Nephron progenitor cell (in vitro differentiated cells): ENCODE measurements at places on chromosomes 6 and 20.

DNA sequence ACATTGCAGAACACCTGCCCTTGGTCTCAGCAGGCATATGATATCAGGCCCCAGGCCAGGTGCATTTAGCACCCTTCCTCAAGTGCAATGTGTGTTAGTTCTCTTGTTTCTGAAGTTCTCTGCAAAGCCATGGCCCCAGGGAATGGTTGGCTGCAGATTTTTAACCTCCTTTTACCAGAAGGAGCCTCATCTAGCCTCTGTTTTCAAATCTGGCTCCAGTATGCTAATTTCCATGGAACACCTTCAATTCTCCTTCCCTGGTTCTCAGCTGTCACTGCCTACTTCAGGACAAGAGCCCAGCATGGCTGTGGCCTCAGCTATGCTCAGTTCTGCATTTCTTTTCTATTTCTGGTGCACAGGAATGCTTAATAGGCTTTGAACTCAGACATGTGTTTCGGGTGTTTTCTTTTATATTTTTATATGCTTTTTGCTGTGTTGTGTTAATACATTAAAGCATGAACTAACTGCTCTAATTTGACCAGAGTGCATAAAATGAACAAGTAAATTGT lies 51.6 kb upstream of the OGFRL1 start:
- peaks cover under 1% of the 10 kb centered on the region for H3K36me3 ChIP-seq
- H3K4me1 ChIP-seq: no peaks in the 10 kb centered on the region
- no peak for DNase-seq
- no peak overlapping the region for H3K27ac ChIP-seq

DNA sequence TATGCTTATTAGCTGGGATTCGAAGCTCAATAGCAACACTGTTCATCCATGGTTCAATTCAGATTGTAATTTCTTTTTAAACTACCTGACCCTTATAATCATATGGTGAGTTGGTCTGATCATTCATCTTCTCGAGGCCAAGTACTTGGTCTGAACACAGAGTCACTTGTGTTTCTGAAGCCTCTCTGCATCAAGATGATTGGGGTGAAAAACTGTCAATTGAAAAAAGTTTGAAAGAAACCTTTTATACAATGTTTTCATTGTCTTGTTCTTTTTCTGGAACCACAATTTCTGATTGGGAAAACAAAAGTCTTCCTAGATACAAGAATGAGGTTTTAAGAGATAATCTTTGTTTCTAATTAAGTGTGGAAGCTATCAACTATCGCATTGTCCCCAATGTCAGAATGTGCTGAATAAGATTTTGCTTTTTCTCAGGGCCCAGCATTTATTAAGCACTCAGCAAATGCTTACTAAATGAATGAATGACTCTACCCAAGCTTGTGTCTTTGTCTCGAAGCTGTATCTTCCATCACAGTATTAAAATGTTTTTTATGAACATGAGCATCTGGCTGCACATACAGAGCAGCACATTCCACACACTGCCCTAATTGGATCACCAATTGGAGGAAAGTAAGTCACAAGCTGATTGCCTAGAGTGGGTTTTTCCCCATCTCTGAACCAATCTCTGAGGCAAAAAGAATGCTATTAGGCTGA lies 45.0 kb upstream of the MOXD1 start:
- no peak for DNase-seq
- H3K4me3 ChIP-seq: no peak overlapping the region
- no peaks in the 10 kb centered on the region for H3K4me1 ChIP-seq
- peak overlapping the region; percentile 68 for H3K27ac ChIP-seq
- H3K27me3 ChIP-seq: no peaks in the 10 kb centered on the region
- H3K36me3 ChIP-seq: peaks cover 36% of the 10 kb centered on the region

GRCh38 chr6:156062091-156062563 lies 606.5 kb upstream of the NOX3 start:
- H3K27ac ChIP-seq: no peak overlapping the region
- no peak for DNase-seq
- no peaks in the 10 kb centered on the region for H3K36me3 ChIP-seq
- H3K27me3 ChIP-seq: peaks cover 10% of the 10 kb centered on the region
- H3K4me3 ChIP-seq: no peak overlapping the region
- peaks cover 6% of the 10 kb centered on the region for H3K4me1 ChIP-seq

- H3K27ac ChIP-seq: peak overlapping the region; percentile 19
- peaks cover 9% of the 10 kb centered on the region for H3K4me1 ChIP-seq
- H3K27me3 ChIP-seq: no peaks in the 10 kb centered on the region
- no peak overlapping the region for H3K4me3 ChIP-seq
Measured at GRCh38 chr6:149701714-149702113, 16.2 kb downstream of the LATS1 start.

- no peak overlapping the region for H3K27ac ChIP-seq
- H3K4me1 ChIP-seq: no peaks in the 10 kb centered on the region
- DNase-seq: no peak
- no peak overlapping the region for H3K4me3 ChIP-seq
- no peaks in the 10 kb centered on the region for H3K27me3 ChIP-seq
- H3K36me3 ChIP-seq: no peaks in the 10 kb centered on the region
Measured at GRCh38 chr6:120951258-120951657, 383.0 kb downstream of the TBC1D32 start.

GRCh38 chr20:48945840-48946514 lies 24.5 kb downstream of the ARFGEF2 start:
- peaks cover 8% of the 10 kb centered on the region for H3K36me3 ChIP-seq
- H3K4me1 ChIP-seq: peaks cover 11% of the 10 kb centered on the region
- H3K27ac ChIP-seq: peak overlapping the region; percentile 13
- no peak for DNase-seq

DNA sequence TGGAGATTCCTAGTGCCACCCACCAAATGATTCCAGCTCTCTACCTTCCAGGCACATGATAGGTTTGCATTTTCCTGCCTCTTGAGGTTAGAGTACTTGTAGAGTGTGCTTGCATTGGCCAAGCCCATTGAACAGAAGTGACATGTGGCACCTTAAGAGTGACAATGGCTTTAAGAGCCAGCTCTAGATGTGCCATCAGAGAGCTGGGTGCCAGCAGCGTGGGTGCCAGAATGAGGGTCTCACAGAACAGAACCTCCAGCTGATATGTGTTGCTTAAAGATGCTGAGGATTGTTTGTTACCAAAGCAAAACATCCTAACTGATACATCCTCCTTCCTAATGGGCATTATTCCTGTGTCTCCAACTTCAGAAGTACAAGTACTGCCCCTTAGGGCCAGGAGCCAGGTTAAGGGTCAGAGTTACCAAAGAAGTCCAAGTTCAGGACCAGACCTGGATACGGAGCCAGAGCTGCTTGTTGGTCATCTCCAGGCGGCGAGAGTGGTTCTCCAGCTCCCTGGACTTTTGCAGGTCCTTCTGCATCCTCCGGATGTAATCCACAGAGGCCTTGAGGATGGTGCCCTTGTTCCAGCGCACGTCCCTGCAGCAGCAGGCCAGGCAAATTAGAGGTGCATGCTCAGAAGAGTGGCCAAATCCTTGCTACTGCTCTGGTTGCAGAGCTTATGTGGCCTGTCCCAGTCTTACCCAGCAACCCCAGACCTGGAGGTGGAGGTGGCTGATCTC lies 47.5 kb downstream of the MDFI start:
- H3K27me3 ChIP-seq: peaks cover 37% of the 10 kb centered on the region
- no peak overlapping the region for H3K4me3 ChIP-seq
- H3K36me3 ChIP-seq: no peaks in the 10 kb centered on the region
- H3K27ac ChIP-seq: no peak overlapping the region
- H3K4me1 ChIP-seq: peaks cover 41% of the 10 kb centered on the region
- DNase-seq: no peak

DNA sequence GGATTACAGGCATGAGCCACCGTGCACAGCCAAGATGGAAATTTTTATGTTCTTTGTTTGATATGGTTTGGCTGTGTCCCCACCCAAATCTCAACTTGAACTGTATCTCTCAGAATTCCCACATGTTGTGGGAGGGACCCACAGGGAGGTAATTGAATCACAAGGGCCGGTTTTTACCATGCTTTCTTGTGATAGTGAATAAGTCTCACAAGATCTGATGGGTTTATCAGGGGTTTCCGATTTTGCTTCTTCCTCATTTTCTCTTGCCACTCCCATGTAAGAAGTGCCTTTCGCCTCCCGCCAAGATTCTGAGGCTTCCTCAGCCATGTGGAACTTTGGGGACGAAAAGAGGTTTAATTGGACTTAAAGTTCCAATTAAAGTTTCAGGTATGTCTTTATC lies 14.6 kb downstream of the EEF1A1 start:
- H3K27ac ChIP-seq: no peak overlapping the region
- peaks cover 16% of the 10 kb centered on the region for H3K36me3 ChIP-seq
- DNase-seq: no peak
- no peaks in the 10 kb centered on the region for H3K4me1 ChIP-seq
- H3K27me3 ChIP-seq: no peaks in the 10 kb centered on the region

DNA sequence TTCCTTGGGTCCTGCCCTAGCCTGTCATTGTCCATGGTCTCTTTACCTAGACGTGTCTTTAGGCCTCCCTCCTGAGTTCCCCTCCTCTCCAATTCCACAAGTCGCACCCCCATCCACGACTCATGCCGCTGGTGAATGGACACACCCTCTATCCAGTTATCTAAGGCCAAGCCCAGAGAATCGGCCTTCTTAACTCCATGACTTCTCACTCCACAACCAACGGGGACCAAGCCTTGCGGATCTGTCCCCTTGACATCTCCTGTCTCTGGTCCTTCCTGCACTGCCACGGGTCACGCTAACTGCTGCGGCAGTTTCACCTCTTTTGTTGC lies 7.0 kb upstream of the RREB1 start:
- DNase-seq: no peak
- no peak overlapping the region for H3K4me3 ChIP-seq
- H3K27me3 ChIP-seq: peaks cover 4% of the 10 kb centered on the region
- peaks cover 29% of the 10 kb centered on the region for H3K4me1 ChIP-seq
- H3K36me3 ChIP-seq: no peaks in the 10 kb centered on the region

DNA sequence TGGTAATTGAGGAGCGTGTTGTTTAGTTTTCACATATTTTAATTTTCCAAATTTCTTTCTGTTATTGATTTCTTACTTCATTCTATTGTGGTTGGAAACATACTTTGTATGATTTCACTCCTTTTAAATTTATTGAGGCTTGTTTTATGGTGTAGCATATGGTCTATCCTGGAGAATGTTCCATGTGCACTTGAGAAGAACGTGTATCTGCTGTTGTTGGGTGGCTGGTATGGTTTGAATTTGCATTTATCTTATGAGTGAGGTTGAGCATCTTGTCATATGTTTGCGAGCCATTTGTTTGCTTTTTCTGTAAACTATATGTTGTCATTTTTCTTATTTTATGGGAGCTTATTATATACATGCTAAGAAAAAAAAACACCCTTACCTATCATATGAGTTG lies 26.5 kb downstream of the SRC start:
- H3K27me3 ChIP-seq: peaks cover 2% of the 10 kb centered on the region
- no peak overlapping the region for H3K4me3 ChIP-seq
- peaks cover 63% of the 10 kb centered on the region for H3K36me3 ChIP-seq

- no peak for DNase-seq
- no peaks in the 10 kb centered on the region for H3K27me3 ChIP-seq
- H3K4me3 ChIP-seq: no peak overlapping the region
- no peak overlapping the region for H3K27ac ChIP-seq
Measured at GRCh38 chr20:16531485-16531884, 41.8 kb downstream of the KIF16B start.

DNA sequence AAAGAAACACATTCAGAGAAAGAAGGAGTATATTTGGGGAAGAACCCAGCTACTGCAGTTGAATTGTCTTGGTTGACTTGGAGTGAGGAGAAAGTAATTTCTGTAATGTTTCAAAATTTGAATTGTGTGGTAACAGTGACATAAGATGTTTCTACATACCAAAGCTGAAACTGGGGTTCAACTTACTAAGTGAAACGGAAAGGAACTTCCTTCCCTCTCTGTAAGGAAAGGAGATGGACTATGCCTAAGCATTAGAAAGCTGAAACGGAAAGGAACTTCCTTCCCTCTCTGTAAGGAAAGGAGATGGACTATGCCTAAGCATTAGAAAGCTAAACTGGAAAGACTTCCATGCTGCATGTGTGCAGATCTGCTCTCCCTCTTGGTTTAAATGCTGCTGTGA lies 46.0 kb downstream of the HUS1B start:
- H3K36me3 ChIP-seq: peaks cover 24% of the 10 kb centered on the region
- H3K4me3 ChIP-seq: no peak overlapping the region
- no peak for DNase-seq
- H3K27me3 ChIP-seq: peaks cover 6% of the 10 kb centered on the region
- peaks cover 14% of the 10 kb centered on the region for H3K4me1 ChIP-seq
- H3K27ac ChIP-seq: no peak overlapping the region

- no peaks in the 10 kb centered on the region for H3K36me3 ChIP-seq
- DNase-seq: no peak
- no peaks in the 10 kb centered on the region for H3K4me1 ChIP-seq
- H3K27ac ChIP-seq: no peak overlapping the region
- H3K4me3 ChIP-seq: no peak overlapping the region
Measured at GRCh38 chr20:51042657-51043247, 19.8 kb upstream of the KCNG1 start.
